ENCODE measurements at places on chromosomes 11 and 22.

GRCh38 chr11:131822506-131822905, 452.1 kb downstream of the NTM start:
- no peak for DNase-seq

- DNase-seq = no peak
These were observed 30.6 kb downstream of the SHANK2 start for GRCh38 chr11:71221821-71222220.

GRCh38 chr11:13983081-13983751, 20.7 kb downstream of the SPON1 start:
- no peak for DNase-seq

DNA sequence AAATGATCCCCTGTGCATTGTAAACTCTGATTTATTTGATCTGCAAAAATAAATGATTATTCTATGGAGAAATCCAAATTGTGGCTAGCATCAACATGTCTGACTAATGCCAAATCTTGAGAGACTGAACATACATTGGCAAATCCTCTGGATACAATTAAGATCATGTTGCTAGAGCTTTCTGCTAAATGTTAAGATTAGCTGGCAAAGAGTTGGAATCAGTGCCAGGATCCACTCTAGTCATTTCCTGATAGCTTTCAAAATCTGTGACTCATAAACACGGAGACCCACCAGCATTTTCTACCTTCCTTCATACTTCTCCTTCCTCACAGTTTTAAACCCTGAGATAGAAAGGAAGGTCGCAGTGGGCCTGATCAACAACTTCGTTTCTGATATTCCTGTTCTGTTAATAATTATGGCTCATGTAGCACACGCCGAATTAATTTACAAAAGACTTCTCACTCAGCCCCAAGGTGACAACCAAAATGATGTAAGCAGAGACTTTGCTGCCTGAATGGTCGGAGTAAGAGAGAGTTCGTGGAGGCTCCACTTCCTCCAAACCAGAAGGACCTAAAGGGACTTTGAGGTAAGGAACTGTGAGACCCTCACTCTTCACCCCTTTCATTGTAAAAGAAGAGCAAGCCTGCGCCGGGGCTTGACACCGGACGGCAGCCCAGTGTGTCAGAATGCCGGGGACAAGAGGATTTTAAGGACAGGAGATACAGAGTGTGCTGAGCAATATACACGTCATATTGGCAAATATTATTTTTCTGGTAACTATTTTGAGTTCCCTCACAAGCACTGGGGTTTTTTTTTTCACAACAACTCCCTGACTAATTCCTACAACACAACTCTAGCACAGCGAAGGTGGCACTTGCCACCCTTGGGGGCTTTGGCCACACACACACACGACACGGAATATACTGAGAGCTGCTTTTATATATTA, 42.0 kb downstream of the SERPINH1 start:
- no peak for DNase-seq

GRCh38 chr11:33646629-33647028, 54.0 kb downstream of the C11orf91 start:
- DNase-seq = no peak

DNA sequence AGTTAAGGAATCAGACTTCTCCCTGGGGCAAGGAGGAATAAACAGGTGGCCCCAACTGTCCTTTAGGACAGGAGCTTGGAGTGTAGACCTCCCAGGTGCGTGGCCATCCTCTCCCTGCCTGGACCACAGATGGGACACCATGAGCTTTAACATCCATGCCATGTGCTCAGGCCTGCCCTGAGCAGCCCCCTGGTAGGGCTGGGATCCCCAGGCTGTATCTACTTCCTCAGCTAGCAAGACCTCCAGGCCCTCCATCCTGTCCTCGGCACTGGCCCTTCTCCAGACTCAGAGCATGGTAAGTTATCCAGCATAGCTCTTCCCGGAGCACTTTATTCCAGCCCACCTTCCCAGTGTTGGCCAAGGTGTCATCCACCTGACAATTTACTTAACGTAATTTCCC, 5.7 kb downstream of the CD6 start:
- DNase-seq = no peak

DNA sequence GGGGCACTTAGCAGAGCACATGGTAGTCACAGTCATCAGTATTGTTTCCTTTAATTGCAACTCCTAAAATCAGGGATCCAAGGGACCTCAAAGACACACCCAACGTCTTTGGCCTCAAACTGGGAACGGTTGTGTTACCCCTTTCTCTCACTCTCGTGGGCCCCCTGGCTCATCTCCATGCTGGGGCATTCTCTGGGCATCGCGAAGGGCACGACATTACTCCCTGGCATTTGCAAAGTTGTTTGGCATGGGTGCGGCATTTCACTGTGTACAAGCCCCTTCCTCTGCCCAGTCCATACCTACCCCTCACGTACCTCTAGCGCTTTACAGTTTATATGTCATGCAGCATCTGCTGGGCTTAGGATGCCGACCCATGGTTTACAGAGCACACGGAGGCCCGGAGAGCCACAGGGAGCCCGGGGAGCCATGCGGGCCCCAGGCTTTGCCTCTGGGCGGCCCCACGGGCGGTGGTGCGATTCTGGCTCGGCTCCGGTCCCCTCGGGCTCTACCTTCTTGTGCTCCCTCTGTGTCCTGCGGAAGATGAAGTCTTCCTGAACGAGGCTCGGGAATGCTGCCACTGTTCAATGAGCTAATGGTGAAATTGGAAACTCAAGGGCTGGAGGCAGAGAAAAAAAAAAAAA, 21.9 kb upstream of the CACNG2 start:
- no peak for DNase-seq

- no peak for DNase-seq
These were observed 19.4 kb downstream of the KCNJ5 start for GRCh38 chr11:128910576-128910975.

- no peak for DNase-seq
These were observed 10.2 kb upstream of the WEE1 start for GRCh38 chr11:9563196-9563730.

DNA sequence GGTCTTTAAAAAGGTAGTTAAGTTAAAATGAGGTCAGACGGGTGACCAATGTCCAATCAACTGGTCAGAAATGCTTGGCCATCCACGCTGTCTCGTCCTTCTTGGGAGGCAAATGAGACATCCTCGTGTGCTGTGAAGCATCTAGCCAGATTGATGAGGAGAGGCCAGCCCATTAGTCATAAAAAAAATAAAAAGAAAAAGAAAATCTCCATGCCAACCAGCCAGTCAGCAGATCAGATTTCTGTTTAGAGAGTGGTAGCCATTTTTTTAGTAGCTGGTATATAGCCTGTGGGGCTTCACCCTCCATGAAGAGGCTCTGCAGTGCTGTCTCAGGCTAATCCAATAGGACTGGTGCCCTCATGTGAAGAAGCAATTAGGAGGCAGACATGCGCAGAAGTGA, 343.1 kb upstream of the SYN3 start:
- DNase-seq = no peak

GRCh38 chr11:134361661-134362060, 29.9 kb downstream of the GLB1L2 start:
- DNase-seq = no peak

DNA sequence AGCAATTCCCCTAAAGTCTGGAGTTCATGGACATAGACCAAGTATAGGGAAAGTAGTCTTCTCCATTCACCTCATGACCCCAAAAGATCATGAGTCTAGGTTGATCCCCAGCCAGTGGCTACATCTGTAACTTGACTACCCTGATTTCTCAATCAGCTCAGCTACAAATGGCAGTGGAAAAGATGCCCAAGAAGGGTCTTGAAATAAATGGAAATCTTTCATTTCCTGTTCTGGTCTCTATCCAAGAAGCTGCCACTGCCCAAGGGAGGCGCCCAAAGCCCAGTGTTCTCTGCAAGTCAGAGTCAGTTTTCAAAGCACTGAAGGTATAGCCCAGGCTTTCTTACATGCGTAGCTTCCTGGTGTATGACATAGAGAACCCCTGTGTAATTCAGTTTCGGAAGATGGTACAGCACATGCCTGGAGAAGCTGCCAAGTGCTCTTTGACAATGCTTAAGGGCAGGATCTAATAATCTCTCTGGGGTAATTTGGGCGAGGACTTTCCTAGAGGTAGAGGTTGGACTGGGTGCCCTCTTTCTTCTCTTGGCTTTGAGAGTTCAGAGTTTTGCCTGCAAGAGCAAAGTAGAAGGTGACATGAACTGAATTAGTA, 101.1 kb downstream of the ADAMTS15 start:
- no peak for DNase-seq

DNA sequence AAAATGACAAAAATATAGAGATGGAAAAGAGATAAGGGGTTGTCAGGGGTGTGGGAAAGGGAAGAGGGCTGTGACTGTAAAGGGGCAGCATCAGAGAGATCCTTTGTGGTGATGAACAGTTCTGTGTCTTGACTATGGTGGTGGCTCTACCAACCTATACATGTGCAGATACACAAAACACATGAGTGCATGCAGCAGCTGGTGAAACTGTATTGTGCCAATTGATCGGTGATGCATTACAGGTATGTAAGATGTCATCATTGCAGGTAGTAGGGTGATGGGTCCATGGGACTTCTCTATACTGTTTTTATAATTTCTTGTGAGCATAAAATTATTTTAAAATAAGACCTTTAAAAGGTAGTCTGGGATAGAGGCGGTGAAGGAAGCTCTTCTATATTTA, 24.1 kb upstream of the ZDHHC13 start:
- DNase-seq = no peak

DNA sequence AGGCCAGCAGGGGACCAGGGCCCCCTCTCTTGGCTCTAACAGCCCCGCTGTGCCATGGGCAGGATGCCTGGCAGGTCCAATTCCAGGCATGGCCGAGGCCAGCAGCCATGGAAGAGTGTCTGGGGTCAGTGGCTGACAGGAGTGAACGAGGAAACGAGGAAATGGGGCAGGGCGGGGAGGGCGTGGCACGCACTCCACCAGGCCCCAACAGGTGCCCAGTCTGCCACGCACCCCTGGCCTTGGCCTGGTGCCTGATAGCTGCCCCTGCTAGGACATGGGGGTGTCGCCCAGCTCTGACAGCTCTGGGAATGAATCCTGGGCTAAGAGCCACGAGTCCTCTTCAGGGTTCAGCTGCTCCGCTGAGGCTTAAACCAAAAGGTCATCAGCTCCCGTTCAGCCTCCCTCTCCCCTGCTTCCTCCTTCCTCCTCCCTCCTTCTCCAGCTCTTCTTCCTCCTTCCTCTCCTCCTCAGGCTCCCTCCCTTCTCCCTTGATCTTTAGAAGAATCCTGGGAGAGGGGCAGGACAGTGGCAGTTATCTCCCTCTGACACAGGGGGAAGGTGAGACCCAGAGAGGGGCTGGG, 11.5 kb upstream of the TBC1D22A start:
- DNase-seq = no peak

DNA sequence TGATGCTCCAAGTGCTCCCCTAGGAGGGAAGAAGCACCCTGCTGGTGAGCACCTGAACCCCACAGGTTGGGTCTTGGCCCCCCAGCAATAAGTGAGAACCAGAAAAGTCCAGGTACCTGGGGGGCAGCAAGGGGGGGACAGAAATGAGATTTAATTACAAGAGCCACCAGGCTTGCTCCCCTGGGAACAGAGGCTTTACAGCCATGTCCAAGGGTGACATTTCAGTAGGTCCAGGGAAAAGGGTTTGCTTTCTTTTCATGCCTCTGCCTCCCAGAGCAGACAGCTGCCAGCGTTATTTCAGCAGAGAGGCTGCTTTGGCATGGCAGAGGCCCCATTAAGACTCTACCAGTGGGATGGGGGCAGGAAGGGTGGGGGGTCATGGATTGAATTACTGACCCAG, 437.7 kb downstream of the BUD13 start:
- no peak for DNase-seq

DNA sequence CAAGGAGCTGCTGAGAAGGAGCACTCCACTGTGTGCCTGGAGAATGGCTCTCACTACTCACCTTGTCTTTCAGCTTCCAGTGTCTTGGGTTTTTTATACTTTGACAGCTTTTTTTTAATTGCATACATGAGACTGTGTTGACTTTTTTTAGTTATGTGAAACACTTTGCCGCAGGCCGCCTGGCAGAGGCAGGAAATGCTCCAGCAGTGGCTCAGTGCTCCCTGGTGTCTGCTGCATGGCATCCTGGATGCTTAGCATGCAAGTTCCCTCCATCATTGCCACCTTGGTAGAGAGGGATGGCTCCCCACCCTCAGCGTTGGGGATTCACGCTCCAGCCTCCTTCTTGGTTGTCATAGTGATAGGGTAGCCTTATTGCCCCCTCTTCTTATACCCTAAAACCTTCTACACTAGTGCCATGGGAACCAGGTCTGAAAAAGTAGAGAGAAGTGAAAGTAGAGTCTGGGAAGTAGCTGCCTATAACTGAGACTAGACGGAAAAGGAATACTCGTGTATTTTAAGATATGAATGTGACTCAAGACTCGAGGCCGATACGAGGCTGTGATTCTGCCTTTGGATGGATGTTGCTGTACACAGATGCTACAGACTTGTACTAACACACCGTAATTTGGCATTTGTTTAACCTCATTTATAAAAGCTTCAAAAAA, 72.6 kb downstream of the NCAPD3 start:
- DNase-seq = no peak

DNA sequence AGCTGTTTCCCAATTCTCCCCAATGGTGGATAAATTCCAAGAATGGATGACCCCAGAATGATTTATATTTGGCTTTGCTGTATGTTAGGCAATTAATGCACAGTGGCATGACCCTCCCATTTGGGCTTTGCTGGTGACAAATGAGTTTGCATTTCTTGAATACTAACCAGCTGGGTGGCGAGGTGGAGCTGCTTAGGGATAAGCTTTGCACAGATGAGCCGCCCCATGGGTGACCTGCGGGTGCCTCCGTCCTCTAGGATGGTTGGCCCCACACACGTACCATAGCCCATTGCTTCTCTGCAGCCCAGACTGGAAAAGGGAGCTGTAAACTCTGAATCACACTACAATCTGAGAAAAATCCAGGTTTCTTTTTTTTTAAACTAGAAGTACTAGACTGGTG, 94.6 kb downstream of the NTM start:
- no peak for DNase-seq

- no peak for DNase-seq
These were observed 28.4 kb downstream of the ZNF143 start for GRCh38 chr11:9489080-9489765.

- DNase-seq = no peak
These were observed 556 bp downstream of the CDCA5 start for GRCh38 chr11:65083134-65083833.

GRCh38 chr11:57641011-57641807, 8.5 kb downstream of the YPEL4 start:
- DNase-seq = no peak

DNA sequence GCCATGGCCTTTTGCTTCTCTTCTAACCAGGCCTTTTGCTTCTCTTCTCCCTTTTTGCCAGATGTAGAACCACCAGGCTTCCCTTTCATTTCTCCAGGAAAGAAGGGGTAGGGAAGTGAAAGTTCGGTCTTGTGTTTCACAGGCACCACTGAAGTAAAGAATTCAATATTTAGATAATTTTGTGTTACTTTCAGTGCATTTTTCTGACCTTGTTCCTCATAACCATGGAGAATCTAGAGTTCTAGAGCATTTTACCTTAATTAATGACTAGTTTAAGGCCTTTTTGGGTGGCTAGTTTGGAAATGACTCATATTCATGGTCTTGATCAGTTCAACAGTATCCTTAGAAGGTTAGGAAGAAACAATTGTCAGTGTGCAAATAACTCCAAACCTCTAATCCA, 22.7 kb downstream of the GRAMD1B start:
- no peak for DNase-seq

Data from stimulated activated CD8-positive, alpha-beta memory T cell treated with anti-CD3 and anti-CD28 coated beads, Interleukin-4, amount 100 ng/mL, for 4 hours (primary cell).